ENCODE measurements at places on chromosomes 4 and X. TPM values are rescaled to one million over a fixed set of nuclear protein-coding genes. Genes with fewer than 3 reads are reported as not detected.

GRCh38 chrX:101799387-101799786, 132.4 kb downstream of the ZMAT1 start:
- peak; percentile 96 for DNase-seq

DNA sequence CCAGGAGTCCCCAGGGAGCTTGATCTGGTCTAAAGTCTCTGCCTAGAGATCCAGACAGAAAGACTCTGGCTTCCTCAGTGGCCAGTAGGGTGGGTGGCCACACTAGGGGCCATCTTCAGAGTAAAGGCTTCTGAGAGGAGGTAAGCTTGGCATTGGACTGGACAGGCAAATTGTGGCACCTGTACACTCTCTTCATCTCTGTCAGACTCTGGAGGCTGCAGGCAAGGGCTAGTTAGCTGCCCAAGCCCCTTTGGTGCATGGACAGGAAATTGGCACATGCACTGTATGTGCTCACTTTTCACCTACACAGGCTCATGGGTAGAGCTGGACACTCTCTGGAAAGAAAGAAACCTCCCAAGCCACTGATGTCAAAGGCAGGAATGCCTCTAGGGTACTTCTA, 142.8 kb downstream of the PJA1 start:
- DNase-seq = no peak

- DNase-seq = no peak
Observed at GRCh38 chr4:182257016-182257415, 13.8 kb downstream of the TENM3 start.

Gene LRCH2
- 7.8 TPM for total RNA-seq

Gene GPR143
- total RNA-seq = not detected

DNA sequence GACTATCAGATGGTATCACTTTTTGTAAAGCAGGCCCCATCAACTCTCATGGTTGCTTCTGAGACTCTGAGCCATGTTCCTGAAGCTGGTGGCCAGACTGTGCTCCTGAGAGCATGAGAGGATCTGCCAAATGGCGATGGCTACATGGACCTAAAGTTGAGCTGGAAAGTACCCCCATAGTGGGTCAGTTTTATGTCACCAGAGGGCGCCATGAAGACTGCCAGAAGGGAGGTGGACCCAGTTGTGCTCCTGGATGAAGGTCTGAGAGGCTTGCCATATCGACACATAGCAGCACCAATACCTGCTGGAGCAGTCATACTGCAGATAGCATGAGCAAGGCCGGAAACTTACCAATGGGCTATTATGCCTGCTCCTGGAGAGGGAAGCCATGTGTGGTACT, 105.7 kb downstream of the SLITRK2 start:
- DNase-seq = no peak

Gene CENPI
- 11.2 TPM for total RNA-seq

Gene ALB
- total RNA-seq = not detected

- no peak for DNase-seq
Observed at GRCh38 chrX:19964017-19964710, 26.7 kb downstream of the BCLAF3 start.

DNA sequence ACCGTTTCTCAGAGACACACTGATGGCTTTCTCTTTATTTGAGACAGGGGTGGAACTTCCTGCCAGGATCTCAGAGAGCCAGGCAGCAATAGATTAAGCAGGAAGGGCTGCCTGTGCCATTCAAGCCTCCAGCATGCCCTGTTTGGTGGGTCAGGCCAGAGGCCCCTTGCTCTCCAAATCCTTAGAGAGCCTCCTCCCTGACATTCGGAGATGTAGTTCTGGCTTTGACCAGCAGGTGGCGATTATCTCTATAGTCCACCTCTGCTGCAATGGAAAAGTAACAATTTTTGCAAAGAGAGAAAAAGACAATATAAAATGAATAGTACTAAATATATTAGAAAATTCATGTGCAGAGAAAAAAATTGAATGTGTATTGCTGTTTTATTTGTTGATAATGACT, 93.9 kb downstream of the NXF2B start:
- peak; percentile 54 for DNase-seq

DNA sequence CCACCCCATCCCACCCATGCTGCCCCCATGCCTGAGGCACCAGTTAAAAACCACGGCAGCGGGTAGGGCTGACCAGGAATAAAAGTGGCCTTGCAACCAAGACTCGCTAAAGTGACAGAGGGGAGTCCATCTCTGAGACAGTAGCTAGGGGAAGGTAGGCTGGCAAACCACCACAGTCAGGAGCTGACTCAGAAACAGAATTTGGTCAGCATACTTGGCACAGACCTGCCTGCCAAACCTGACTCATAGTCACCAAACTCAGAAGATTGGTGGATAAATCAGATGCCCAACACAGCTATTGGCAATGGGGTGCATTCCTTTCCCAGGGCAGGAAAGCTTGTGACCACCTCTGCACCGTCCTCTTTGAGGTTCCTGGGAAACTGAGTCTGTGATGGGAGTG, 193.8 kb downstream of the BCOR start:
- no peak for DNase-seq

DNA sequence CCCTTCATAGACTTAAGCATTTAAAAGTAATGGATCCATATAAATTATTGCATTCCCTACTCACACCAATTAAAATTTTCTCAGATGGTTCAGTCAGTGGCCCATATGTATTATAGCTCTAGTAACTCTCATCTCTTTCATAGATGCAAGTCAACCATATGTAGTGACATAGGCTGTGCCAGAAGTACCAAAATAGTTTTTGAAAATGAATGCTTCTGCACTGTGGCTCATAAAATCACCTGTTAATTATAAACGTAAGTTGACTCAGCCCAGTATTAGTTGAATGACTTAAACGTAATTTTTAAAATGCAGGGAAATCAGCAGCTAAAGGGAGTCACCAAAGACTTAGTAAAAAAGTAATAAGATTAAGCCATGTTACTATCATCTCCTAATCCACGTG, 143.8 kb downstream of the PPARGC1A start:
- no peak for DNase-seq

DNA sequence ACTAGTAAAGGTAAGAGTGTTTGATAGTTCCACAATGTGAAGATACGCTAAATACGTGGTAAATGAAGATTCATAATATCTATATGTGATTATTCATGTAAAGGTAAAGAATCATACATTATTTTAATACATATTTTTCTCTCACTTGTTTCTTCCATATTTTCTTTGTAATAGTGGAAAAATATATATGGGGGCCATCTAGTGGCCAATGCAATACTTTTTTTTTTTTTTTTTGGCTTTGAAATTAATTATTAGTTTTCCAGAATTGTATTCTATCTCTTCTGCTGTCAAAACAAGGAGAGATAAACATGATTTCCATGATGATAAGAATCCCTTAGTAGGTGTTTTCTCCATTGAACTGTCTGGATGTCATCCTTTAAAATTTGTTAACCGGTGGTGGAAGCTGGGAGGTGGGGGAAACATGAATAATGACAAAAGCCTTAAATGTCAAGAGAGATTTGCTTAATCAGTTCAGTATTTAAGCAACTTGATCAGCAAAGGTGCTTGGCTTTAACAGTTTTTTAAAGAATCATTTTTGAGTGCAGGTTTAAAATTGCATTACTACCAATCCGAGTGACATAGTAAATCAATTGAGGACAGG, 508.7 kb upstream of the HTR2C start:
- no peak for DNase-seq

DNA sequence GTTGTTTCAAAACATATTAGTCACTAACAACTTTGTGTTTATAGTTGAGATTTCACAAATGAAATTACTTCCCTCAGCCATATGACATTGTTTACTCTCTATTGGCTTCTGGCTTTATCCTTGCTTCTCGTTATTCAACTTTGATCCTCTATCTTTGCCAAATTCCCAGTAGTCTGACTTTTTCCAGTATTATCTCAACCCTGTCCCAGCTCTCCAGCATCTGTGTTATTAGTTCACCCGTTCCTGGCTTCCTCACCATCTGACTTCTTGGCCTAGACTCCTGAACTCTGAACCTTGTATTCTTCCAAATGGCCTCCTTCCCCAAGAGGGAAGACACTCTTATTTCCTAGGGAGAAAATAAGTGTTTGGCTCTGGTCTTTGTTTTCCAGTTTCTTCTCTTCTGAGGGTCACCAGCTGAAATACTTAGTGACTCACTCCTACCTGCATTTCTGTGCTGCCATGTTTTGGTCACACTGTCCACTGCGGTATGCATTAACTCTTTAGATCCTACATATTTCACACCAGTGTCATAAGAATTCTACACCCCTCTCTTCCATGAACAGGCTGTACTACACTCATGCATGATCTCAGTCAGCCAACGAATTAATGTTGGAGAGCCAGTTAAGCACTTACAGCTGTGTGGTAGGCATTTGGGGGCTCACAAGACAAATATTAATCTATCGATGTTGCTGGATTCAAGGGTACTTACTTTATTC, 17.0 kb upstream of the ARHGAP24 start:
- no peak for DNase-seq

DNA sequence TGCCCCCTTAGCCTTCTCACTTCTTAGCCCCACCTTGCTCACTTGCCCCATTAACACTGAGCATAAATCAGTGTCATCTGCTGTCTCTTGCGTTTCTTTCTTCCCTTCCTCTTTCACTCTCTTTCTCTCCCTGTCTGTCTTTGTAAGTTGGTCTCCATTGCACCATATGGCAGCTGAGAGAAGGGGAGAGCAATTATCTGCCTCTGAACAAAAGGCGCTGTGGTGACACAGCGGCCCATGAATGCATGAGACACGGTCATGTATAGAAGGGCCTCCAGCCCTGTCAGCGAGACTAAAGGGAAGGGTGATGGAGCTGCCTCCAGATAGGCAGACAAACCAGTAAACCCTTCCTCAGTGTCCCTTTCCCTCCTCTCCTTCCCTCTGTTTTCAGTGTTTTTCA, 88.8 kb upstream of the PCDH18 start:
- no peak for DNase-seq

DNA sequence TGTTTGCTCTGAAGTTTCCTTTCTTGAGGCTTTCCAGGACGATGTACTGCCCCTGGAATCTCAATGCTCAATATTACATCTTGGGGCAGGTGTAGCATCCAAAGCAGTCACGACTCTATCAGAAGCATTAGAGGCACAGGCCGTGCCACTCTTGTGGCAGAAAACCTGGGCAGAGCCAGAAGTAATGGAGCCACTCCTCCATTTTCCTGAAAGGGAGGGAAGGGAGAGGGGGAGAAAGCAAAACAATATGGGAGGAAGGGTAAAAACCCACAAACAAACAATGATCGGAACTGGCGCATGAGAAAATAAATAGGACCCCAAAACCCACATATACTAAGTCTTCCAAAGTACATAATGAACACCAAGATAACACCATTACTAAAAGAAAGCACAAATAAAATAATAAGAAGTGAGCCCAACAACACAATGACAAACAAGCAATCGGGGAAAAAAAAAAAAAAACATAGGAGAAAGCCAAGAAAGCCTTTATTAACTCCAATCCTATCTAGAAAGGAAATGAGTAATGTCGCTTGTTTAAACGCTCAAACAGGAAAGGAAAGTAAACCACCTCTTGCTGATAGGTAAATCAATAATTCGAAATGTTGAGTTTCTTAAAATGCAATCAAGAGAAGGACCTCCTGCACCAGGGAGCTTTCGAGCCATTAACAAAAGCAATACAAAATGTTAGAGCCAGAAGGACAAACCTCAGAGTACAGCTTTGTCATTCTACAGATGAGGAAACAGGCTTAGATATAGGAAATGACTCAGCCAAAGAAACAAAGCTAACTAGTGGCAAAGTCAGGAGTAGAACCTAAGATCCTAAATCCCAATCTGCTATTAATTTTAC, 117.4 kb downstream of the ATRX start:
- no peak for DNase-seq

DNA sequence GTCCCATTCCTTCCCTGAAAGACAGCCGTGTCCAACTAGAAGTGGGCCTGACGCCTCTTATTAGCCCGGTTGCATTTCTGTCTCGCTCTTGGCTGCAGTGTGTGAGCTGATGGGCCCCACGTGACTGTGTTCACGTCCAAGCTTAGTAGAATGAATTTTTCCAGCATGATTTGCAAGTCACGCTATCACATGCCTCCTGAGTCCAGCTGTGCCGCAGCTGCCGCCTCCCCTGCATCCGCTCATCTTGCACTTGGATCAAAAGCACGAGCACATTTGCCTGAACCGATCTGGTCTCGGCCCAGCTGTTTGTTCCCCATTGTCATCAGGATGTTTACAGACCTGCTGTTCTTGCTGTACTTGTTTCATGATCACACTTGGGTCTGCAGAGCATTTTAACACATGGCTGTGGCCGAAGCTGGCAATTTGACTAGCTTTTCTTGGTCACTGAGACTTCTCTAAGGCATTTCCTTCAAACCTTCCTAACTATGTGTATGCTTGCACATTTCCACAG, 126.5 kb downstream of the KIT start:
- peak; percentile 97 for DNase-seq

DNA sequence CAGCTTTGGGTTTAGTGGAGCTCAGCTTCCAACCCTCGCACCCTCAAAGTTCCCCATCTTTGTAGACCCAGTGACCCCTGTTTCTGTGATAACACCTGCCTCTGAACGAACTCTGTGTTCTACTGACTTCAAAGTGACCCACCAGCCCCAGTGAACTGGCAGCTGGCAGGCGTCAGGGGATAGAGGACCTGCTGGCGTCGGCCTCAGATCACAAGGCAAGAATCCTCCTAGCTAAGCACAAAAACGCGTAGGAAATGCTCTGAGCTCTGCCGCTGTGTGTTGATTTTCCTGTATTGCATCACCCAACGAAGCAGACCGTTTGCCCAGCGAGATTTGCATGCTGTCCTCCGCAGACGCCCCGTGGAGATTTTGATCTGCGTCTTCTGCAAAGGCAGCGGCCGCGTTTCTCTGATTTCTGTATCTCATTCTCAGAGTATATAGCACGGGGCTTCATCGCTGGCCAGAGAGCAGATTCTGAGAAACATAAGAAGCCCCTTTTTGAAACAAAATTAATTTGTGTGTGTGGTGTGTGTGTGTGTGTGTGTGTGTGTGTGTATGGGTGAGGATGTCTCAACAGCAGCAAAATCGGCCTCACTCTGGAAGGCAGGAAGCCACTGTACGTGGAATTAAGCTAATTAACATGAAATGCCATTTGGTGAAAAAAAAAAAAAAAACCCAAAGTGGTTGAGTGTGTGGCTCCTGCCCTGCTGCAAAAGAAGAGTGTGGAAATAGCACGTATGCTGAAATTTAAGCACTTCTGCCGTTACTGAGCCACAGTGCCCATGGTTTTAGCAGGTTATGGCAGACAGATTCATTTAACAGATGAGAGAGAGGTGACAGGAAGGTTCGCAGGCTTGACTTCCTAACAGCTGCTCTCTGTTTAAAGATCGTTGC, 29.2 kb upstream of the ASMTL start:
- DNase-seq = peak; percentile 50

DNA sequence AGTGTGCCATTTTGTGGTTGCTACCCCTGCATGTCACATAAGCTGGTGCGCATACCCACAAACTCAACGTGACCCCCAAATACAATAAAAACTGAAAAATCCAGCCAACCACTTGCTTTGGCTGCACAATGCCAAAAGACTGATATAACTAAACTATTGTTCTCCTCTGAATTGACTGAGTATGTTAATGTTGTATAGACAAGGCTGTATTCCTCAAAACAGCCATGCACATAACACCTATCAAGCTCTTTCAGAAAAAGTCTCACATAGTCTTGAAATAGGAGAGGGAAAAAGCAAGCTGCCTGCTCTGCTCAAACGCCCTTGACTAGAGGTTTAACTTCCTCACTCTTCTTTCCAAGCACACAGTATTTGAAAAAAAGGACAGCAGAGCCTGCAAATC, 126.4 kb upstream of the NOCT start:
- no peak for DNase-seq

Gene ADH1A
- not detected for total RNA-seq

Gene POLN
- 7.6 TPM for total RNA-seq

GRCh38 chr4:163284304-163284703, 48.1 kb downstream of the NPY1R start:
- DNase-seq = no peak

Gene VEGFC
- total RNA-seq = 8.7 TPM

Measured in tongue (tissue), 3 donors.